Nephron progenitor cell (in vitro differentiated cells): ENCODE measurements at places on chromosomes 11 and 22.

DNA sequence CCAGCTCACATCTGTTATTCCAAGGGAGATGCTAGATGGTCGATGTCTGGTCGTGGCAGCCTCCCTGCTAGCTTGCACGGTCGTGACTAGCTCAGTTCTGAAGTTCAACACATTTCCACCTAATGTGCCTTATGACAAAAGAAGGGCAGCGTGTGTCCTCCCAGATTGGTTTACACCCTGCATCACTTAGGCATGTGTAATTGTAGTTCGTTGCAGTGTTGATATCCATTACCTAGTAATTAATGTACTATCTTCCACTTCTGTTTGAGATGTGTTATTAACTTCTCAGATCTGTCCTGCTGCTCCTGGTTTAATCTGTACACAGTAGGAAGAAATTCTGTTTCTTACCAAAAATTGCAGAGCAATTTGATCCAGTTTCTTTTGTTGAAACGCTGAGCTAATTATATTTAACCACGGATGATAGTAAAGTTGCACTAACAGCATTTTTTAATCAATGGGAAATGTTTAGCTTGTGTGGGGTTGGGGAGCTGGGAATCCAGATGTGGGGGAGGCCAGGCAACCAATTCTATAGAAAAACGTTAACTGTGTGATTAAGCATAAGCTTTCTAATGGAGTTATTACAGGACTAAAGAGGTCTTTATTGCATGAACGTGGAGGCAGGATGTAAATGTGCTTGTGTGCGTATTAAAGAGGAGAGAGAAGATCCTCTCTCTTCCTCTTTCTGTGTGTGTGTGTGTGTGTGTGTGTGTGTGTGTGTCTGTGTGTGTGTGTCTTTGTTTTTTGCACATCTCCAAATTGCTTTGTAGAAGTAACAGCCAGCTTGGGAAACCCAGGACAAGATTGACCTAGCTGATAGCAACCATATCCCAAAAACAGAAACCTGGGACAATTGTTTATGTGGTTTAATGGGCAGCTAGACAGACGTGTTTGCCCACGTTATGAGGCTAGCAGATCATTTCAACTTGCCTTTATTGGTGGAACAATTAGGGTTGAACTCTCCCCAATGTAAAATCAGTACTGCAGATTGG lies 145.7 kb upstream of the TTC12 start:
- no peak for DNase-seq

GRCh38 chr11:62399172-62399877 lies 19.5 kb upstream of the SCGB1A1 start:
- DNase-seq, result no peak

- DNase-seq, result no peak
Measured at GRCh38 chr11:86873573-86874083, 73.3 kb downstream of the PRSS23 start.

DNA sequence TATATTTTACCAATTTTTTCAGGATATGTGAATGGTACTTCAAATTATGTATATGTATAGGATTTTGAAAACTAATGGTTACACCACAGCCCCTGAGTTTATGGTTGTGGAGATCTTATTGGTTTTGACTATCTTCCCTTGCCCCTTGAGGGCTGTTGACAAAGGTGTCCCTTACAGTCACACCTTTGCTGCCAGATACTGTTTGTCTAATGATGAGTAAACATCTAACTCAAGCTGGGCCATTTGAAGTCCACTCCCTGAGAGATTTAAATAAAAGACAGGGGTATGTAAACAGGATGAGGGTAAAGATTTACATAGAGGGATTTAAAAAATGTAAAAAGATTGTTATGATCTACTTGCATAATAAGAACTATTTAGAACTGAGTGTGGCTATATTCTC lies 38.9 kb upstream of the LUZP2 start:
- DNase-seq, result no peak

DNA sequence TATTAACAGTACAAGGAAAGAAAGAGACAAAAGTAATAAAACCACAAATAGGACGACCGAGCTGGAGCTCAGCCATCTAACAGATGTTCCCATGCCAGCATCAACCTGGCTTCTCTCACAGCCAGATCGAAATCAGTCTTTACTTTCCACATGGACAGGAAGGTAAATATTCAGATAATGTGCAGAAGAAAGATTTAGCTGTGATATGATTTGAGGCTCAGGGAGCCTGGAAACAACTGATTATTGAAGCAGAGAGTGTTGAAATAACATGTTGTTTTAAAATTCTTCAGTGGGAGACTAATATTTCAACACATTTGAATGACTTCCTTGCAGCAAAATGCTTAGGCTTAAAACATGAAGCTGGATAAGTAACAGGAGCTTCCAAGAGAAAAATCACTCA lies 546.8 kb downstream of the ETS1 start:
- no peak for DNase-seq

GRCh38 chr11:11605821-11606450 lies 15.9 kb downstream of the GALNT18 start:
- DNase-seq, result no peak

DNA sequence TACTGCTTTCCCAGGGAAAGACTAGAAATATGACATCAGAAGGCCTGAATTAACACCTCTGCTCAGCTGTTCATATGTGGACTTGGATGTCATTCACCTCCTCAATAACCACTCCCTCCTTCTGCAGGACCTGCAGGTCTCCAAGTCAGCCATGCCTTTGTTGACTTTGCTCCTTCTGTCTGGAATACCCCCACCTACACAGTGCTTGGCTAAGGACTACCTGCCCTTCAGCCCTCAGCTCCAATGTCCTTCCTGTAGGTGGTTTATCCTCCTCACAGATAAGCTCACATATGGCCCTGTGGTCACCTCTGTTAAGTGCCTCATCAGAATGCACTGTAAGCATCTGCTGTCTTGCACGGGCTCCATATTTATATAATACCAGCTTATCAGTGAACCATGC lies 26.4 kb upstream of the FAT3 start:
- no peak for DNase-seq

- DNase-seq, result peak; percentile 82
Measured at GRCh38 chr11:64152841-64153691, 12.8 kb downstream of the MACROD1 start.

- DNase-seq, result no peak
Measured at GRCh38 chr11:26573896-26574295, 1.8 kb upstream of the MUC15 start.
